IgD-negative memory B cell (primary cell): ENCODE measurements at places on chromosomes 3 and 15. TPM values are rescaled to one million over a fixed set of nuclear protein-coding genes. Genes with fewer than 3 reads are reported as not detected.

The TMEM207 gene
- not detected for polyA plus RNA-seq

The RASGRF1 gene
- polyA plus RNA-seq, result 2.4 TPM

The MFGE8 gene
- polyA plus RNA-seq, result 4.8 TPM

The SLC12A1 gene
- polyA plus RNA-seq, result not detected

The SUCNR1 gene
- polyA plus RNA-seq, result not detected

The TF gene
- not detected for polyA plus RNA-seq

The COL8A1 gene
- not detected for polyA plus RNA-seq

The CFAP20DC gene
- polyA plus RNA-seq, result 0.53 TPM

The P3H2 gene
- polyA plus RNA-seq, result not detected

The SEMA6D gene
- not detected for polyA plus RNA-seq

The GP5 gene
- polyA plus RNA-seq, result 0.05 TPM

The EPHB1 gene
- polyA plus RNA-seq, result 0.71 TPM

The HPS3 gene
- polyA plus RNA-seq, result 44.8 TPM

The RTP1 gene
- polyA plus RNA-seq, result not detected

The BRK1 gene
- polyA plus RNA-seq, result 221 TPM

The AGBL1 gene
- not detected for polyA plus RNA-seq

The CKMT1B gene
- not detected for polyA plus RNA-seq

The ERICH6 gene
- polyA plus RNA-seq, result 0.41 TPM

The SLC28A2 gene
- not detected for polyA plus RNA-seq

The RHCG gene
- not detected for polyA plus RNA-seq

The NLGN1 gene
- polyA plus RNA-seq, result not detected

The GCHFR gene
- polyA plus RNA-seq, result 44.2 TPM

The SCN5A gene
- not detected for polyA plus RNA-seq

The SST gene
- not detected for polyA plus RNA-seq

The CNTN4 gene
- not detected for polyA plus RNA-seq

The SPTSSB gene
- polyA plus RNA-seq, result not detected

The MGLL gene
- 8.6 TPM for polyA plus RNA-seq

The SLC22A13 gene
- not detected for polyA plus RNA-seq

The SNUPN gene
- polyA plus RNA-seq, result 25.4 TPM

The ADAMTS17 gene
- not detected for polyA plus RNA-seq

The CPNE9 gene
- polyA plus RNA-seq, result not detected

The CCR1 gene
- polyA plus RNA-seq, result 5.8 TPM

The MESP2 gene
- polyA plus RNA-seq, result not detected
